COR-L47 (cell line): ENCODE measurements at places on chromosomes 4 and X.

DNA sequence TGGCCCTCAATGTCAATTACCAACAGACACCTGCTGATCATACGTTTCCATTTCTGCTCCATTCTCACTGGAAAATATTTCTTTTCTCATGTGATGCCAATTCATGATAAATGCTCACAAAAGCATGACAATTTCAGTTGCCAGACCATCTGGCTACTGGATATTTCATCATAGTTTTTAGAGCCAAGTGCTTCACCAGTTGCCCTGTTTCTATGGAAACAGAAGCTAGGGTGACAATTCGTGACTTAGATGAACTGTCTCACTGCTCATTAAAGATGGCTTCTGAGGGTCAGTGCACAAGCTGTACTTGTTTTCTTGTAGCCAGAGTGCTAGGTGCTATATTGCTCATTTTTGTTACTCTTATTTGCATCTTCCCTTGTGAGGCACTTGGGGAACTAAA, 184.9 kb downstream of the COMMD8 start:
- DNase-seq = peak; percentile 38

GRCh38 chr4:41069838-41070237, 144.5 kb downstream of the APBB2 start:
- DNase-seq = peak; percentile 63

DNA sequence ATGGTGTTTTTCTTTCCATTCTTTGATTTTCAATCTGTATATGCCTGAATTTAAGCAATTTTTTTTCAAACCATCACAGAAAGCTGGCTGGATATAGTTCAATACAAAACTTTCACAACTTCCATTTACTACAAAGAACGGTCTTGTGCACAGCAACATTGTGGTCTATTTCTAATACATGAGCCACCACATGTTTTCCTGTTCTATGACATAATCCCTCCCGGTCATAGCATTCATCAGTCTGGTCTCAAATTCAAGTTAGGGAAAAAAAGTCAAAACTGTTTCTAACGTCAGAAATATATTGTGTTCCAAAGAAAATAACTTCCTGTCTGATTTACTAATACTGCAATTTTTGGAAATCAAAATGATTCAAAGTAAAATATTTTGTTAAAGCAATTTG, 7.5 kb upstream of the CXCL6 start:
- no peak for DNase-seq

- no peak for DNase-seq
These were observed 28.8 kb downstream of the GYG2 start for GRCh38 chrX:2857566-2857965.

GRCh38 chr4:182770996-182771514, 146.1 kb downstream of the DCTD start:
- DNase-seq = no peak

DNA sequence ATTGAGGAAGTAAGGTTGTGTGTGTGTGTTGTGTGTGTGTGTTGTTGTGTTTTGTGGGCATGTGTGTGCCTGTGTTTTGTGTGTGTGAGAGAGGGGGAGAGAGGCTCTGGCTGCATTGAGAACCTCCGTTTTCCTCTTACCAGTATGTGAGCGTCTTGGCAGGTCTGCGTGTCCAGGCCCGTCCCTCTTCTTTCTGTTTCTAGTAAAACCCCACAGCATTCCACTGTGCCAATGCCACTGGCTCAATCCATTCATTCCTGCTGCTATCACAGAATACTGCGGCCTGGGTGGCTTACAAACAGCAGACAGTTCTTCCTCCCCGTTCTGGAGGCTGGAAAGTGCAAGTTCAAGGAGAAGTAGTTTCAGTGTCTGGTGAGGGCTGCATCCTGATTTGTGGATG, 15.5 kb upstream of the HTRA3 start:
- no peak for DNase-seq

DNA sequence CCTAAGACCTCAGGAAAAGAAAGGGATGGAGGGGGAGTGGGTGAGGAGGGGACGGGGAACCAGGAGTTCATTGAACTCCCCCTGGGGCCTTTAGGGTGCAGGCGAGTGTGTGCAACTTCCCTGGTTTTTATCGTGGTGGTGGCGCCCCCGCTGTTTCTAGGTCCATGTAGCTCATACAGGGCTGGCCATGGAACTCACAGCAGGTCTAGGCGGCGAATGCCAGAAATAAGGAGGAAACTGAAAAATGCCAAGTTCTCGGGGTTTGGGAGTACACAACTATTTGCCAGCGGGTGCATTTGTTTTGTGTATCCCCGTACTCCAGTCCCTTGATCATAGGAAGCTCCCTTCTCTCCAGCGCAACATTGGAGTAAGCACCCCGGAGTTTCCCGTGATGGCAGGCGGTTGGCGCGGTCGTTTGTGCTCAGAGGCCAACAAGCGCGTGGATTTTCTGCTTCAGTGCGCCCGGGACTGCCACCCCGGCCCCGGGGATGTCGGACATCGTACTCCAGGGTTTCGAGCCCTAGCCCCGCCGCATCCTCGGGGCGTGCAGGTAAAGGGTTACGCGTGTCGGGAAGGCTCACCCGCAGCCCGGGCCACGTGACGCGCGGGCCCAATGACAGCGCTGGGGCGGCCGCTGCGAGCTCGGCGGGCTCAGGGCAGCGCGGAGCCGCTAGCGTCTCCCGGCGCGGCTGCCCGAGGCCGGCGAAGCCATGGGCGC, 208.9 kb downstream of the NWD2 start:
- peak; percentile 71 for DNase-seq

- no peak for DNase-seq
These were observed 574.7 kb downstream of the PCDH7 start for GRCh38 chr4:31294655-31295480.

DNA sequence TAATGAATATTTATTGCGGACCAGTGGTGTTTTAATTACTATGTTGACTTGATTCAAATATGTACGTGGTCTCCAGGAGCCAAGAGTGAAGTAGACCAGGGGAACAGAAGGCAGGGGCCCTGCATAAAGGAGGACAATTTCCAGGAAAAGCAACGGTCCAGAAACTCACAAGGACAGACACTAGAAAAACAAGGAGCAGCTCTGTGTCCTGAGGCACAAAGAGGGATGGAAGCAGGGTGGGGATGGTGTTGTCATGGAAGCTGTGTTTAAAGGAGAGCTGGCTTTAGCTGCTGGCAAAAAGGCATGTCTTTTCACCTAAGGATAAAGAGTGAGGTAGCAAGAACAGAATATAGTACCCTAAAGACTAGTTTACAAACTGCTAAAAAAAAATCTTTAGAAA, 254.1 kb upstream of the TENM3 start:
- no peak for DNase-seq

DNA sequence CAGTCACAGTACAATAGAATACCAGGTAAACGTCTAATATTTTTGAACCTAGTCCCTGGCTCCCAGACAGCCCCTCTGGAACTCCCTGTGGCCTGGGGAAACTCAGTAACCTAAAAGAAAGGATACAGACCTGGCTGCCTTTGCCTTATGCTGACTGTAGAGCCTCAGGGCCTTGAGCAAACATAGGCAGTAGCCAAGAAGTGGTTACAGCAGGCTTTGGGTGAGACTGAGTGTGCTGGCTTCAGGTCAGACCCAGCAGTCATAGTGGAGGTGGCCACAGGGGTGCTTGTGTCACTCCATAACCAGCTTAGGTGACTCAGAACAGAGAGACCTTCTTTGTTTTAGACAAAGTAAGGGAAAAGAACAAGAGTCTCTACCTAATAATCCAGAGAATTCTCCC, 141.8 kb upstream of the PRDX4 start:
- DNase-seq = no peak

GRCh38 chrX:13598877-13599276, 29.5 kb downstream of the EGFL6 start:
- no peak for DNase-seq

DNA sequence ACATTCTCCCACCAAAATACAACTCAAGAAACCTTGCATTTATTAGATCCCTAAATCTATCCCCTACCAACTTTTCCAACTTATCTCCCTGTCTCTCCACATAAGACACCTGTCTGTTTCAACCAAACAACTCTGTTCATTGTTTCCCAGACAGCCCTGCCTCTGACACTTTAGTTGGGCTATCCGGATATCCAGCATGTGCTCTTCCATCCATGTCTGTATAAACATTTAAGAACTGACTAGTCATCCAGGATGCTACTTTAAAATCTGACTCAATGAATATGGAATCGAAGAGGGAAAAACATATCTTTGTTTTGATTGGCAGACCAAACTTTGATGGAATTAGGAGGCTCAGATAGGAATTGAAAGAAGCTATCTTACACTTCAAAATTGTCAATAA, 143.2 kb upstream of the DCAF8L1 start:
- DNase-seq = no peak

DNA sequence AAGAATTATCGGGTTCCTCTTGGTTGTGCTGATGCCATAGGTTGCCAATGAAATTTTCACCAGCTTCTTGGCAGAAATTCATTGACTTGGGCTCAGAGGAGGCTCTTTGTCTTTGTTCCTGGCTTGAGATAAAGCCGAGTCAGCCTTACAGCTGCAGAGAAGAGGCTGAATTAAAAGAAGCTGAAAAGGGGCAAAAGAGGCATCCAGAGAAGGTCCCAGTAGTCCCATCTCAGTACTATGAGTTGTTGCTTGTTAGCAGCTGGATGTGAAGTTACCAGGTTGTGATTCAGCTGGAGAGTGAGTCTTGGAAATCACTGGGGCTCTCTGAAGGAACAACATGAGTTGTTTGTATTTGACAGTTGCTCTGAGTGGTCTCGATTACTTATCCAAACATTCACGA, 59.7 kb downstream of the SMAD1 start:
- DNase-seq = no peak

- no peak for DNase-seq
These were observed 81.9 kb downstream of the STK32B start for GRCh38 chr4:5133201-5133600.

GRCh38 chr4:31365006-31365690, 645.0 kb downstream of the PCDH7 start:
- no peak for DNase-seq

GRCh38 chrX:19256986-19257385, 86.7 kb upstream of the PDHA1 start:
- DNase-seq = no peak

DNA sequence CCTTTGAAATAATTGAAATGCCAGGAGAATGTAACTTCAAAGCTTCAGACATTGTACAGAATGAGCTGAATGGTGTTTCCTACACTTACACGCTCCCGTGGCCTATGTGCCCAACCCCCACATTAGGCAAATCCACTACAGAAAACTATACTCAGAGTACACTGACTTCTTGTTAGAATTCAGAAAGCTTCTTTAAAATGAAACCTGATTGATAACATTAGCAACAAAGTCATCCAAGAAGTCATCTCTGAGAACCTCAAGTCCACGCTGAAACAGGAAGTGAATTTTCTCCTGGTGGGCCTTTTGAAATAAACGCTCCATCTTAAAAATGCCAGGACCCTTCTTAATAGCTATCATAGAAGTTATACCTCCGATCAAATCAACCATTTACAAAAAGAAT, 136.3 kb downstream of the TSPAN5 start:
- no peak for DNase-seq

- no peak for DNase-seq
These were observed 161.7 kb downstream of the BTC start for GRCh38 chr4:74632634-74633033.

DNA sequence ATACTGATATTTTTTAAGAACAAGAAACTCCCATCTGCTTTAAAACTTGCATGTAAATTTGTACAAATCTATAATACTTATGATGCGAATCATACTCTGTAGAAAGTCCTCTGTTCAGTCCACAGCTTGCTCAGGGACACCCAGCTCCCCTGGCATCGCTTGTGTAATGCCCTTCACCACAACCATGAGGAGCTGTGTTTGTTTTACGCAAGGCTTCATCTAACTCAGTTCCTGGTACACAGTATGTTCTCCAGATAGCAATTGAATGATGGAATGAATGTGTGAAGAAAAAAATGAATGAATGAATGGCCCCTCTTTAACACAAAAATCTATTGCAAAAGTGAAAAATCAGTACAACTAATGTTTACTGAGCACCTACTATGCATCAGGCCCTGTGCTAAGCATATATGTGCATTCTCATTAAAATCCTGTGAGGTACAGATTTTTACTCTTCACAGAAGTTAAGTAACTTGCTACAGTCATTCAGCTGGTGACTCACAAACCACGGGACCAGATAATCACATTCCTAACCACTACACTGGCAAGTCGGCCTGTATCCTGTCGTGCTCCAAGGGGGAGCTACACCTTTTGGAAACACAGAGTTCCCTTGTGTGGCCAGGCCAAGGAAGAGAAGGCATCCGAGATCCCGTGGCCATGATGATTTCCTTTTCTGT, 58.7 kb upstream of the KDR start:
- DNase-seq = no peak

- no peak for DNase-seq
These were observed 41.3 kb upstream of the TENM3 start for GRCh38 chr4:182201871-182202270.

DNA sequence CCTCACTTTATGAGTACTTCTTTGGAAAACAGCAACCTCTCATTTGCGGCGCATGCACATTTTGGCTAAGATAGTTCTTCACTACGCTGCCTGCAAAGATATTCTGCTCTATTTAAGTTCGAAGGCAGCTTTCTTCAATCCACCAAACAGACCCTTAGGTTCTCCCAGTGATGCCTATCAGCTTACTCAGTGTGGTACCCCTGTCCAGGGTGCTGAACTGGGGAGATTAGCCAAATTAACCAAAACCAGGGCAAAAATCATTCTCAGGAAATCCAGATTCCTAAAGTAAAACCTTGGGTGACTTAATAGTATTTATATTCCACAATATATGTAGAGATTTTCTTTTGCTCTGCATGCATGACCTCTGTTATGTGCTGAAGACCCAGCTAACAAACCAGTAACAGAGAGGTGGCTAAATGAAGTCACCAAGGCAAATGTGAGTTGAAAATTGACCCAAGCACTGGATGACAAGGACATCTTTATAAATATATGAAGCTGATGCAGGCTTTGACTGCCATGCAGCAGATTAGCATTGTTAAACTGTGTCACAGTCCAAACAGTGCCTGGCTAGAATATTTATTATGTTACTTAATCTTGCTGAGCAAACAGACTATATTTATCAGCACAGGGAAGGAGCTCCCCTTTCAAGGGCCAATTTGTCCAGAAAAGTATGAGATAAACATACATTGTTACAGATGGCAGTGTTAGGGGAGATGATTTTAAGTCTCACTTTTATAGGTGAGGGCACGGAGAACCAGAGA, 418.2 kb downstream of the STIM2 start:
- peak; percentile 65 for DNase-seq

DNA sequence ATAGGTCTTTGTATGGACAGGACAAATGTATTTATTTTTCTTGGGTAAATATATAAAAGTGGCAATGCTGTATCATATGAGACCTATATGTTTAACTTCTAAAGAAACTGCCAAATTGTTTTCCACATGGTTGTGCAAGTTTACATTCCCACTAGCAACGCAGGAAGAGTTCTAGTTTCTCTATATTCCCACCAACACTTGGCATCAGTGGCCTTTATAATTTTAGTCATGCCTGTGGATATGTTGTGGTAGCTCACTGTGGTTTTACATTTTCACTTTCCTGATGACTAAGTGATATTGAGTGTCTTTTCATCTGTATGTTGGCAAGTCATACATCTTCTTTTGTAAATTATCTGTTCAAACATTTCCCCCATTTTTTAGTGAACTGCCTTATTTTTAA, 126.0 kb downstream of the EMCN start:
- no peak for DNase-seq

GRCh38 chrX:67727576-67727975, 183.8 kb downstream of the AR start:
- no peak for DNase-seq

GRCh38 chrX:134454506-134454905, 5.5 kb upstream of the HPRT1 start:
- DNase-seq = no peak
